ENCODE measurements at places on chromosomes 12 and 14.

- DNase-seq: no peak
Observed at GRCh38 chr12:6088921-6089747, 35.3 kb downstream of the VWF start.

DNA sequence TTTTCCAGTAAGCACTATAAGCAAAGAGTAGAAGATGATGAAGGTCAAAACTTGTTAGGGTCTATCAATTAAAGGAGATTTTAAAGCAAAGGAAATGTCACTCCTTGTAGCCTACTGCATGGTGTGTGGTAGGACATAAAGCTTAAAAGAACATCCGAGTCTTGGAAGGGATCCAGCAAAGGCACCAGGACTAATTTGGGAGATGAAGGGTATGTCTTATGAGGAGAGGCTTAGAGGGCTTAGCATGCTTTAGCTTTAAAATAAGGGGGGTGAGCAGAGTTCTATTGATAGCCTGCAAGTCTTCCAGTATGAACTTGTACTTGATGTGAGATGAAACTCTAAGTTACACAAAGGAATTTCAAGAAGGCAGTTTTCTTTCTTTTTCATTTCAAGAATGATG, 11.8 kb upstream of the MYBPC1 start:
- no peak for DNase-seq

DNA sequence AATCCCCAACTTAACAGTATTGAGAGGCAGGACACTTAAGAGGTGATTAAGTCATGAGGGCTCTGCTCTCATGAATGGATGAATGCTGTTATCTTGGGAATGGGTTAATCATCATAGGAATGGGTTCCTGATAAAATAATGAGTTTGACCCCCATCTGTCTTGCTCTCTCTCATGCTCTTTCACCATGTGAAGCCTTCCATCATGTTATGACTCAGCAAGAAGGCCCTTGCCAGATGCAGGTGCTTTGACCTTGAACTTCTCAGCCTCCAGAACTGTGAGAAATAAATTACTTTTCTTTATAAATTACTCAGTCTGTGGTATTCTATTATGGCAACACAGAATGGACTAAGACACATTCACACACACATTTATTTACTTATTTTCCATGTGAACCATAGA, 89.0 kb upstream of the PPM1H start:
- DNase-seq: no peak

DNA sequence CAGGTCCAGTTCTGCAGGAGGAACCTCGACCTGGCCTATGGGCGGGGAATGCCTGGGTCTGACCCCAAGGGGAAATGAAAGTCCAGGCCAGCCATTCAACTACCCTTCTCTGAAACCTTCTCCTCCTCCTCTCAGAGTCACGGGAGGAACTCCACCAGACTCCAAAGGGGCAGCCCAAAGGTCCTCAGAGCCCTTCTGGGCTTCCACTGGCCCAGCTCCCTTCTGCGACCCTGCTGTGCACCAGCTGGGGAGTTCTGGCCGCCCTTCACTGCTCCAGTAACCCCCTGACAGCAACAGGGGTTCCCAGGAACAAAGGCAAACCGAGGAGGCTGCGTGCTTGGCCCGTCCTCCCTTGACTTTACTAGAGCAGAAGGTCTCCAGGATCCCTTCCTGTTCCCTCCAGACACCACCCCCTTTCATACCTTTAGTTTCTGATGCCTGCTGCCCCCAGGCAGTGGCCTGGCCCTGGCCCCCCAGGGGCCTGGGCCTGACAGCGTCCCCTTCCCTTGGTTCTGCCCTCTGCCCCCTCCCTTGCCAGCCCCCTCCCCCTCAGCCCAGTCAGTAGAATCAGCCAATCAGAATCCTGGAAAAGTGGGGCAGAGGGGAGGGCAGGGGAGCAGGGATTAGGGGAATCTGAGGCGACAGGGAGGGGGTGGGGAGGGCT, 850 bp upstream of the ZNF385A start:
- DNase-seq: no peak

GRCh38 chr14:104262515-104263514, 124.4 kb downstream of the KIF26A start:
- DNase-seq: no peak

GRCh38 chr12:132007041-132007440, 57.3 kb downstream of the EP400 start:
- DNase-seq: no peak

GRCh38 chr12:132520421-132521199, 30.7 kb downstream of the FBRSL1 start:
- DNase-seq: no peak

DNA sequence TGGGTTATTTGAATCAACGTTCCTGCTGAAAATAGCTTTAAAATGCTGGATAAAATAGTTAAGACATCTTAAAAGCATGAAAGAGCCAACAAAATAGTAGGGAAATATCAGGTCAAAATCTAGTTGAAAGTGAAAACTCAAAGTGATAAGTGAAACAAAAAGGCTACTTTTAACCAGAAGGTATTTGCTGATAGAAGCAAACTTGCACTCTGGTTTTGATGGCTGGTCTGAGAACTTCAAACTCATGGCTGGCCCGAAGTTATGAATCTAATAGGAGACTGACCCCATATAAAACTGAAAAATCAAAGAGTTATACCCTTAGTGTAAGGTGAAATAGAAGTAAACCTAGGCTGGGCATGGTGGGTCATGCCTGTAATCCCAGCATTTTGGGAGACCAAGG, 66.3 kb upstream of the HOXC13 start:
- DNase-seq: no peak

DNA sequence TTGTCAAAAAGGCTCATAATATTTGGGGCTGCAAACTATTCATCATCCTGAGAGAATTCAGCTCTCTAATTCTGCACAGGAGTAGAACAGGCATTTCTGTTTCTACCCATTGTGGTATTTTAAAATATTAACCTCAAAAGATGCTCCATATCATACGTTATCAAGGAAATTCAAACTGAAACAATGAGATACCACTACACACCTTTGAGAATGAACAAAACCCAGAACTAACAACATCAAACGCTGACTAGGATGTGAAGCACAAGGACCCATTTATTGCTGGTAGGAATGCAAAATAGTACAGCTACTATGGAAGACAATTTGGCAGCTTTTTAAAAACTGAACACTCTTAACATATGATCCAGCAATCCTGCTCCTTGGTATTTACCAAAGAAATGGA, 171.8 kb downstream of the DUSP6 start:
- DNase-seq: no peak

DNA sequence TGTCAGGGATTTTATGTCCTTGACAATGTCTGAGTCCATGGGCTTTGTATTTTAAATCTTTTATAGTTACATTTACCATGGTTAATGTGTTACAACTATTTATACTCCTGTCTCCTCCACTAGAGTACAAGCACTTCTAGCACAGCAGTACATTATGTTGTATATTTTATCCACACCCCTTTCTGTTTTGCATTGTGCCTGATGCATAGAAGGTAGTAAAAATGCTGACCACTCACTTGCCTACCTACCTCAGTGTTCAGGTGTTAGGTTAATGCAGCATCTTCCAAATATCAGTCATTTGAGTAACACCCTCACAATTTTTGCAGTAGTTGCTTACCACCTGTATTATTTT, 31.1 kb upstream of the SLC38A2 start:
- DNase-seq: no peak

DNA sequence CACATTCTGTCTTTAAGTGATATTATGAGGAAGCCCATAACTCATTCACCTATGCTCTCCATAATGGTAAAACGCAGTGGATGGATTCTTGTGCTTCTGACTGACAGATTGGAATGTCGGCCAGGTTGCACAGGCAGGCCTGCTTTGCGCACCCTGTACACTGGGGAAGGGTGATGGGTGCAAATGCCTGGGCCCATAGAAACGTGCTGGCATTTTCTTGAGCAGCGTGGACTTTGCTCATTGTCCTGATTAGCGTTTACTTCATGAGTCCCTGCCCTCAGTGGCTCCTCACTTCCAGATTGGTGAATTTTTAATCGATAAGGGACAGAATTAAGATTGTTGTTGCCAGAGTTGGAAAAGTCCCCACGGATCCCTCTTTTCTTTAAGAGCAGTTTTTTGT, 80.9 kb upstream of the TRAF3 start:
- no peak for DNase-seq

GRCh38 chr12:85639834-85640233, 196.4 kb downstream of the RASSF9 start:
- DNase-seq: no peak
